ENCODE measurements at places on chromosomes 16 and 17.

DNA sequence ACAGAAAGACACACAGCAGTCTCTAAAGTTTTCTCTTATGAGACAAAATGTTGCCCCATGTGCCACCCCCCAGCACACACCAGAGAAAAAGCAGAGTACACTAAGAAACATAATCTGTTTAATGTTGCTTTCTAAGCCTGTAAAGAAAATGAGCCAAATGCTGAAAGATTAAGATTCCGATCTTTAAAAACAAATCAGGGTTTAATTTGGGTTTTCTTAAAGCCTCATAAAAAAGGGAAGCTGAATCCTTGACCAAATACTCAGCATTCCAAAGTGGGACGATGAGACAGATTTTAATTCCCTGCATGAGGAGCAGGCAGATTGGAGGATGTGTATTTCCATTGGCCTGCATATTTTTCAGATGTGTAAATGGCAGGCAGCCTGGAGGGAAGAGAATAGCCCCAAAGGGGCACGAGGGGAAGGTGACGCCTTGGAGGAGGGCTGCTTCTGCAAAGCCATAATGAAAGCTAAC, 118.4 kb downstream of the COPRS start:
- no peak for DNase-seq

GRCh38 chr17:40411821-40412220, 5.9 kb downstream of the TOP2A start:
- DNase-seq: no peak

- no peak for DNase-seq
Observed at GRCh38 chr17:29163563-29163962, 16.6 kb downstream of the MYO18A start.

DNA sequence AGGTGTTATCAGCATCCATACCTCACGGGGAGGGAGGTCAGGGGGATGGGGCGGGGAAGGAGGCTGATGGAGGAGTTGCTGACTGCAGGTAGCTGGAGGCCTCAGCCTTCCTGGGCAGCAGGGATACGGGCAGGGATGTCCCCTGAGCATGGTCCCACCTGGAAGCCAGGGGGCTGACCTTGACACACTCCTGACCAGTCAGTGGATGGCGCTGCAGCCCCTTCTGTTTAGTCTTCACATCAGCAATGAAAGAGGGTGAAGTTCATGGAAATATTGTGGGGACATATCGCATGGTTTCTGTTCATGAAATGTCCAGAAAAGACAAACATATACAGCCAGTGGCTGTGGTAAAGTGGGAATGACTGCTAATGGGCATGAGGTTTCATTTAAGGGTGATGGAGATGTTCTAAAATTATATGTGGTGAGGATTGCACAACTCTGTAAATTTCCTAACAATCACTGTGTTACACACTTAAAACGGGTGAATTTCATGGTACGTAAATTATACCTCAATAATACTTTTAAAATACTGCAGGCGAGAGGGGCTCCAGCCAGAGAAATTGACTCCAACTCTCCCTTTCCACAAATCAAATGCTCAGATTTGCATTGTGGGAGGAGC, 489.6 kb downstream of the CDH13 start:
- DNase-seq: no peak

DNA sequence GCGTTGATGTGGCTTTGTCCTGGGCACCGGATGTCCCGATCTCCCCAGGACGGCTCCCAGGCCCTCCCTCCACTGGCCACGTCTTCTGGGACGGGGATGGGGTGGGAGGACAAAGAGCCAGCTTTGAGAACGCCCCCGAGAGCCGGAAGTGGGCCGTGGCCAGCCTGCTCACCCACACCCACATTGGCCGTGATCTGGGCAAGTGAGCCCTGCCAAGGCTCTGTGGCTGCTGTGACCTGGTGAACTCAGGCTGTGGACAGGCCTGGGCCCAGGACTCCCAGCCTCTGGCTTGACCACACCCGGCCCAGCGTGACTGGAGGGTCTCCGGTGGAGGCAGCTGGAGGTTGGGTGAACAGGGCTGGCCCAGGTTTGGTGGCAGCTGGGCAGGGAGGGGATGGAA, 3.3 kb downstream of the CDH15 start:
- DNase-seq: no peak

DNA sequence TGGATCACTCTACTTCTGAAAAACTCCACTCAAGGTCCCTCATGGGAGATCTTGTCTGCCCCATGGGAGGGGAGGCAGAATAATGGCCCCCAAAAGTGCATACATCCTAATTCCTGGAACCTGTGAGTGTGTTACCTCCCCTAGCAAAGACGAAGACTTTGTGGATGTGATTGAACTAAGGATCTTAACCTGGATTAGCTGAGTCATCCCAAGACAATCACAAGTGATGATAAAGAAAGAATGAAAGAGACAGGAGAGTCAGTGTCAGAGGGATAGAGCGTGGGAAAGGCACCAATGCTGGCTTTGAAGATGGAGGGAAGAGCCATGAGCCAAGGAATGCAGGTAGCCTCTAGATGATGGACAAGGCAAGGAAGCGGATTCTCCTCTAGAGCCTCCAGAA, 374.7 kb upstream of the DYNLRB2 start:
- DNase-seq: no peak

DNA sequence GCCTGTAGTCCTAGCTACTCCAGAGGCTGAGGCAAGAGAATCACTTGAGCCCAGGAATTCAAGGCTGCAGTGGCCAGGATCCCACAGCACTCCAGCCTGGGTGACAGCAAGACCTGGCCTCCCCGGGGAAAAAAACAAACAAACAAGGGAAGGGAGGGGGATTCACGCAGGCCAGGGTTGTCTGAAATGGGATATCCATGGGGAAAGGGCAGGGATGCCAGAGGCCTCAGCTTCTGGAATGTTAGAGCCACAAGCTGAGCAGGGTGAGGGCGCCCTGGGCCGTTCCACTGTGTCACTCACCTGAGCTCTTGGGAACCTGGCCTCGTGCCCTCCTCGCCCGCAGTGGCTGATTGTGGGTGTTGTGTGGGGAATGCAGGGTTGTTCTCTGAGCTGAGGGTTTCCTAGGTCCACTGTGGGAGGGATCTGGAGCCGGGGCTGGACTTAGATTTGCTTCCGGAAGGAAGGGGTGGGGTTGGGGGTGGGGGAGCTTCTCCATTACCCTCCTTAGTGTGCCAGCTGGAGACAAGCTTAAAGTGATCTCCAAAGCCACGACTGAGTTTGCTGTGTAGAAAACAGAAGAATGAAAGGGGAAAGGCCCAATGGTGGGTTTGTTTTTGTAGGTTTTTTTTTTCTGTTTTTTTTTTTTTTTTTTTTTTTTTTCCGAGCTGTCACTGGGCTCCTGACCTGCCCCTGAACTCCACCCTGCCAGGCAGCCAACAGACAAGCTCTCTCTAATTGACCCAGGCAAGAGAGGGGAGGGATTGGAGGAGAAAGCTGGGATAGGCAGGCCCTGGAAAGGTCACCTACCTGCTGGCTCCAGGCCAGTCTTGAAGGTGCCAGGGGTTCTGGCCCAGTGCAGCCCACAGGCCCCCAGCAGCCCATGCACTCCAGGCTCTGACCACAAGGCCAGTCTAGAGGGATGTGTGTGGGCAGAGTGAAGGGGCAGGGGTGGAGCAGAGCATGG, at the start of gene SULT1A1:
Gene SULT1A1 (minus strand): TSS at position 414 of the 964 bp plus-strand sequence. CDS start 1,189 bp downstream, outside the sequence.
- DNase-seq: no peak

- DNase-seq: no peak
Observed at GRCh38 chr17:48479014-48479402, 49.0 kb upstream of the SKAP1 start.

DNA sequence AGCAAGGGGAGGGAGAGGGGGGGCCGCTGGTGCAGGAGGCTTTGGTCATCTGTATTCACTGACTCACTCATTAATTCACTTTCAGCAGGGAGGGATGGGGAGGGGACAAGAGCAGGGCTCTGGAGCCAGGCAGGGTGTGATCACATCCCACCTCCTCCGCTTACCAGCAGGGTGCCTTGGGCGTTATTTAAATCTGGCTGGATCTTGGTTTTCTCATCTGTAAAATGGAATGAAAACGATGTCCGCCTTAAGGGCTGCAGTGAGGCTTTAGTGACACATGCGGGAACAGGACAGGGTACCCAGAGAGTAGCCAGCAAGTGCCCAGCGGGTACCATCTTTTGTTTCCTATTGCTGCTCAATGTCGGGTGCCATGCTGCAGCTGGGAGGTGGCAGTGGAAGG, 161.0 kb downstream of the GSG1L start:
- DNase-seq: no peak

All from cerebellar nuclear complex (tissue), 1 donor.